ENCODE measurements at places on chromosomes 16 and 17.

- no peak for DNase-seq
These were observed 244.9 kb downstream of the PRKCA start for GRCh38 chr17:66547151-66547865.

GRCh38 chr16:54936979-54937670, 6.5 kb downstream of the IRX5 start:
- DNase-seq = no peak

GRCh38 chr16:31877876-31878642, 4.5 kb downstream of the ZNF267 start:
- no peak for DNase-seq

DNA sequence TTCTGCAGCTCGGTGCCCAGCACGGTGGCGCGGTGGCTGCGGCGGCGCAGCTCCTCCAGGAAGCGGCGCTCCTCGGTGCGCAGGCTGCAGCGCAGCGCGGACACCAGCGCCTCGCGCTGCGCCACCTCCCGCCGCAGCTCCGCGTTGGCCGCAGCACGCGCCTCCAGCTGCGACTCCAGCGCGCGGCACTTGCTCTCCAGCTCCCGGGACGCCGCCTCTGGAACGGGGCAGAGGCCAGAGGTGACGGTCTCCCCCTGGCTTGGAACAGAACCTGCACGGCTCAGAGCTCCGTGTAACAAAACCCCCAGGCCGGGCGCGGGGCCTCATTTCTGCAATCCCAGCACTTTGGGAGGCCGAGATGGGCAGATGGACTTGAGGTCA, 13.2 kb upstream of the CLUH start:
- no peak for DNase-seq

- DNase-seq = peak; percentile 30
These were observed 204.5 kb upstream of the CDH5 start for GRCh38 chr16:66161942-66162341.

DNA sequence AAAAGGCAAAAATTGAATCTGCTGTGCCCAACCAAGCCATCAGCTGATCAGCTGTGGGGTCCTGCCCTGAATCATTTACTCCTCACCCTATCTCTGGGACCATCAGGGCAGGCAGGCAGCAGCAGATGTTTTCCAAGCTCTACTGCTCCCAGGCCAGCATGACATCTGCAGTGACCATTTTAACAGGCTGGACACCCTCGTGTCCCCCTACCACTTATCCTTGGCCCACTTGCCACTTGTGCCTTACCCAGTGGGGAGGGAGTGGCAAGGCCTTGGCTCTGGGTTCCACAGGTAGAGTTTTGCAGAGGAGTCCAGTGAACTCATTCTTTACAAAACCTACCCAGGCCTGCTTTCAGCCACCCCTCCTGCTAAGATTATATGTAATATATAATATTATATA, 12.0 kb upstream of the CA4 start:
- no peak for DNase-seq

DNA sequence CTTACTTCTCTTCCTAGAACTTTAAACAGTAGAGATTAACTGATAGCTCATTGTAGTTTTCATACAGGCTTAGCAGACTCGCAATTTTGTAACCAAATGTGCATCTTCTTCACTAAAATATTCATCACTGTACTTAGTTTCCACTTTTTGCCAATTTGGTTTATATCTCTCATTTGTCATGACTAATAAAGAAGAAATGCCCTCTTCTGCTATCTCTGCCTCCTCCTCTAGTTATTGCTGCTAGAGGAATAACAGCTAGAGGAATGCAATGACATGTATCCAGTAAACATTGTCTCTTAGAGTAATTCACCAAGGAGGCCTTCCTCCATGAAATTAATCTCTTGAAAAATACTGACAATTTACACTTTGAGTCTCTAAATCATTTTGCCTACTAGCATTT, 115.5 kb upstream of the COX10 start:
- no peak for DNase-seq

DNA sequence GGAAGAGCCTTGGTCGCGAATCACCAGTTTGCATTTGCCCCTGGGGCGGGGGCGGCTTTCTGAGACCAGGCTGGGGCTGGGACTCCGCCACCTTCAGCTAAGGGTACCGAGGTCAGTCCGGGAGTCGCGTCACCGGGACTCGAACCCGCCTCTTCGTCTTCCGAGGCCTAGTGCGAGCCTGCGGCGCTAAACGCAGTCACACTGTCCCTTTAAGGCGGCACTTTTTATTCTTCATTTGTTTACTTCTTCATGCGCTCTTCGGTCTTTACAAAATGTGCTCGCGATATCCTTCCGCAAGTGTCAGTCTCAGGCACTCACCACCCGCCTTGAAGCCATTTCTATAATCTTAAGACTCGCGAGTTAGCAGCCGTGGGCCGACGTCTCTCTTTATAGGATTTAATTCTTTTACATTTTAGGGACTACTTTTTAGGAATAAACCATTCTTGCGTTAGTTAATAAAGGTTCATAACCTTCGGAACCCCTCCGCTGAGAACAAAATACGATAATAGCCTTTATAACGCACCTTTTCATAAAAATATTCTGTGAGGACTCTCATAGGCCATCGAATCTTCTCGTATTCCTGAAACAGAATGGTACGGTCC, 593 bp upstream of the HEXIM1 start:
- peak; percentile 94 for DNase-seq
